ENCODE measurements at places on chromosomes 6 and 20. TPM values are rescaled to one million over a fixed set of nuclear protein-coding genes. Genes with fewer than 3 reads are reported as not detected.

Gene ECT2L
- total RNA-seq = not detected

Gene RHAG
- total RNA-seq = not detected

Gene CST3
- total RNA-seq = 0.29 TPM

Gene PTGIS
- total RNA-seq = 1.8 TPM

Gene PHACTR3
- not detected for total RNA-seq

GRCh38 chr6:53437557-53438202 lies 88.9 kb upstream of the ELOVL5 start:
- peaks cover 21% of the 10 kb centered on the region for H3K4me1 ChIP-seq
- H3K27me3 ChIP-seq = peaks cover 7% of the 10 kb centered on the region
- no peak overlapping the region for H3K27ac ChIP-seq
- no peak overlapping the region for H3K4me3 ChIP-seq
- no peaks in the 10 kb centered on the region for H3K36me3 ChIP-seq

- H3K36me3 ChIP-seq = no peaks in the 10 kb centered on the region
- H3K27ac ChIP-seq = no peak overlapping the region
- H3K4me3 ChIP-seq = no peak overlapping the region
- no peak for DNase-seq
- H3K27me3 ChIP-seq = no peaks in the 10 kb centered on the region
Measured at GRCh38 chr6:162533009-162533400, 194.6 kb downstream of the PRKN start.

Gene NXT1
- 39.3 TPM for total RNA-seq

DNA sequence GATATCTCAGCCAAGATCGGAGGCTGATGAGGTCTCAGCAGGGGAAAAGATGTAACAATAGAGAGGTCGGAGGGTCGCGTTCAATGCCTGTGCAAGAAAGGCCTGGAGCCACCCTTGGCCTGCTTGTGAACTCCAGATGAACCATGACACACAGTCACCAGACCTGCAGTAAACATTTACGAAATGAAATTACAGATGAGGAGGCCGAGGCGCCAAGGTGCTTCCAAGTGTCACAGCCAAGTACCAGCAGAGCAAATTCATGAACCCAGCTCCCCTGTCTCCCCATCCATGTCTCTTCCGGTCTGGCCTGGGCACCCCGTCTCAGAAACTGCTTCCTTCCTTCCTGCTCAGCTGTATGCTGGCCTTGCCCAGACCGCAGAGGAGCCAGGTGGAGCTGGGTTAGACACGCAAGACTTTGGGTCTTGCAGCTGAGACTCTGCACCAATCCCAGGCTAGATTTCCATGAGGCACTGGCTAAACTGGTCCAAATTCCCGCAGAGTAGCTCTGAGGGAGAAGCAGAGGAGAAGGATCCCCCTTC lies 48.1 kb downstream of the CHMP4B start:
- peaks cover 18% of the 10 kb centered on the region for H3K36me3 ChIP-seq
- peak; percentile 58 for DNase-seq
- no peaks in the 10 kb centered on the region for H3K27me3 ChIP-seq
- H3K4me3 ChIP-seq = no peak overlapping the region
- peaks cover 22% of the 10 kb centered on the region for H3K4me1 ChIP-seq

Gene C6orf52
- 2.4 TPM for total RNA-seq

DNA sequence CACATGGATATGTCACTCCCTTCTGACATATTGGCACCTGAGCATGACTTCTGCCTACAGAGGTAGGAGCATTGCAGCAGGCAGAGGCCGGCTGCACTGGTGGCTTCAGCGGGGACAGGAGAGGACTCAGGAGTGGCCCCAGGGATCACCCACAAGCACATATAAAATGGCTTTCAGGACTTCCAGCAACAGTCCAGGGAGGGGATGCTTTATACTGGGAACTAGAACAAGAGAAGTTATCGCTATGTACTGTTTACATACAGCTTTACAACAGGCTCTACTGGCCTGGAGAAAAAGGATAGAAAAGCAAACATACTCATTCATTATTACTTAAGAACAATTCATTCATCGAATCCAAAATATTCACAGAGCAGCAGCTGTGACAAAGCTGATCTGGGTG lies 337.8 kb downstream of the THBS2 start:
- H3K27ac ChIP-seq = no peak overlapping the region
- H3K36me3 ChIP-seq = no peaks in the 10 kb centered on the region
- no peak overlapping the region for H3K4me3 ChIP-seq

DNA sequence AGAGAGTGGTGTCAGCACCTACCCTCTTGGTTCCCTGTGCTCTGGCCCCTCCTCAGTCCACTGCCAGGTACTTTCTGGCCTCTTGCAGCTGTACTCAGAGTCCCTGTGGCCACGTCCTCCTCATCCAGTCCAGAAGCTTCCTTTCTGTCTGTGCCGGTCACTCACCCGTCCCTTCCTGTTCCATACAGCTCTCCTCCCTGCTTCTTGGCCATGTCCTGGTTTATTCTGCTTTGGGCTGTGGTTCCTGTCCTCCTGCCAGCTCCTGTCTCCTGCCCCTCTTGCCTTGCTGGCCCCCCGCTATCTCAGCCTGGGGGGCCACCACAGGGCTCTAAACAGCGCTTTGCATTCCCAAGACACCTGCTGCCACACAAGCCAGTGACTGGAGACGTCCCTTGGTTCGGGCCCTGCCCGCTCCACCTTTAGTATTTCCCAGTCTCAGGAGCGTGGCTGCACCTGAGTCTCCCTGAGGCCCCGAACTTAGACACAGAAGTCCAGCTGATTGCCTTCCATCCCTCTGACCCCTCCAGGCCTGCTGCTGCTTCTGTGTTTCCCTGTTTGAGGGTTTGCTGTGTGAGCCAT lies 15.5 kb upstream of the RBM38 start:
- H3K36me3 ChIP-seq = peaks cover 62% of the 10 kb centered on the region
- H3K27ac ChIP-seq = no peak overlapping the region
- no peak overlapping the region for H3K4me3 ChIP-seq

DNA sequence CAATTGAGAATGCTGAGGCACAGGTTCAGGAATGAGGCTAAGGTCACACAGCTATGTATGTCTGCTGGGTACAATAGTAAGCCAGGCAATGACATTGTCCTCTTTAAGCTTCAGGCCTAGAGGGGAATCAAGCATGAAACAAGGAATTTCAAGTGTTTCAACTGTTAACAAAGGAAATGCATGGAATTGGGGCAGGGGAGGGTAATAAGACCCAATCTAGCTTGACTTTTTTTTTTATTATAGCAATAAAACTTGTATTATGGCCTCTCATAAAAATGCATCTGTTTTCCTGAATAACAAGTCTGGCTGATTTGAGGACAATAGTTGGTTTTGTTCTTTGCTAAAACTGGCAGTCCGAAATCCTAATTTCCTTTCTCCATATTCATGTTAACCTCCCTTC lies 336.7 kb downstream of the CBLN4 start:
- no peaks in the 10 kb centered on the region for H3K4me1 ChIP-seq
- no peaks in the 10 kb centered on the region for H3K36me3 ChIP-seq
- H3K27ac ChIP-seq = no peak overlapping the region

DNA sequence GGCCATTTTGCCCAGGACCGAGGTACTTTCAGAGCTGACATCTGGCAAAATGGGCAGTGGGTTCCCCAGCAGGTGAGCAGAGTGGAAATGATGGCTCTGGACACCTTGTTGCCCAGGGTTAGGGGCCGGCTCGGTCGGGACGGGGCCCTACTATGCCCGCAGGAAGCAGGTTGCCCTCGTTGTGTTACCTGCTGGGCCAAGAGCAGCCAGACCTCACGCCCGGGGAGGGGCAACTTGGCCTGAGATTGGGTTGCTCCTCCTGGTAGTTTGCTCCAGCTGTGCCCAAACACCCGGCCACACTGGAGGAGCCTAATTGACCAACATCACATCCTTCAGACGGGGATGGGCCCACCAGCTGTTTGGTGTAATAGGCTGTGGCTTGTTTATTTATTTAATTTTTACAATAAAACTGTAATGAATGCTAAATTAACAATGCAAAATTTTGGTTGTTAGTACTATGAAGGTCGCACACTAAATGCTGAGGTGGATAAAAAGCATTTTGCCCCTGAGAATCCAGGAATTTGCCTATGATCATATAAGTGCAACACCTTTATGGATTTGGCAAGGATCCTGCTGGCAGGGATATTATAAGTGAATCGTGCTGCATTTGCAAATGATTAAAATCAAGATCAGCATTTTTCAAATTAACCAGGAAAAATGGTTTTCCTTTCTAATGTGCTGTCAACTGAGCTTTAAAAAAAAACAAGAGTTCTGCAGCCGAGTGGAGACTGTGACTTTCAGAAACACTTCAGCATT lies 26.6 kb upstream of the PCMTD2 start:
- no peak overlapping the region for H3K4me3 ChIP-seq
- H3K27me3 ChIP-seq = no peaks in the 10 kb centered on the region
- H3K4me1 ChIP-seq = peaks cover 39% of the 10 kb centered on the region
- no peak for DNase-seq
- no peaks in the 10 kb centered on the region for H3K36me3 ChIP-seq
- H3K27ac ChIP-seq = no peak overlapping the region

DNA sequence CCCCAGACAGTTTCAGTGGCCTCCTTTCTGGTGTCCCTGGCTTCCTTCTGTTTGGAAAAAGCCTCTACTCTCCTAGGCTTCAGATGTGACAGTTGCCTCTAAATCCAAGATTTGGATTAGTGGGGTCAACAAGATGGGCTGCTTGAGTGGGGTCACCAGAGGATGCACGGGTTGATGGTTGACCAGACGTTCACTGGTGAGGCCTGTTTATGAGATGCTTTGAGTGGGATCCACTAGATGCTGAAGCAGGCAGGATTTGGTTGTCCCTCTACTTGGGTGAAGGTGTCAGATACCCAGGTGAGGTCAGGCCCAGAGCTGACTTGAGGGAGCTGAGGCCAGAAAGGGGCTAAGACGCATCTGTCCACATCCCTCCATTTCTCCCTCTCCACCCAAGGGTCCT lies 8.1 kb upstream of the DLGAP4 start:
- no peak overlapping the region for H3K4me3 ChIP-seq
- no peaks in the 10 kb centered on the region for H3K4me1 ChIP-seq
- no peak overlapping the region for H3K27ac ChIP-seq
- peaks cover 33% of the 10 kb centered on the region for H3K27me3 ChIP-seq

Gene SLC32A1
- total RNA-seq = not detected

DNA sequence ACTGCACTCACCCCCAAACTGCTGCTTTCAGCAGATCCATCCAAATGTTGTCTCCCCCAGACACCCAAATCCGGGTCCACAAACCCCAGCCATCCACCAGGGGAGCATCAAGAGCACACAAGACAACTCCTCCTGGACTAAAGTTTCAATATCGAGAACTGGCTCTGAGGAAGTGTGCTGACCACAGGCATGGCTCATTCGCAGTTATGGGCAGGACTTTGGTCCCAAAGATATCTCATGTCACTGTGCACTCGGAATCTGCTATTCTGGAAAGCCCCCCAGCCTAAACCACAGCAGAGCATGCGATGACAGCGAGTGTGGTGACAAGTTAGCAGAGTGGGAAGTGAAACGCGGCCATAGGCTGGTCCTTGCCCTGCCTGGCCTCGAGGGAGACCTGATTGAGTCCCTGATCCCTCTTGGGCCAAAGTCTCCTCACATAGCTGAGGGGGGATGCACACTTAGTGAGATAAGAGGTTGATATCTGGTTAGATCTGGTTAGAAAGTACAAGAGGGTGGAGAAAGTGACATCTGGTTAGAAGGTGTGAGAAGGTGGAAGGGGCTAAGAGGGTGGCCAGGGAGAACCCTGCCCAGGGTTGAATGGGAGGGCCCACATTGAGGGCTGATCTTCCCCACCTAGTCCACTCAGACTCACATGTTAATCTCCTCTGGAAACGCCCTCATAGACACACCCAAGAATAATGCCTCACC lies 149.7 kb downstream of the MRPL14 start:
- peaks cover 13% of the 10 kb centered on the region for H3K27me3 ChIP-seq
- DNase-seq = no peak
- H3K27ac ChIP-seq = no peak overlapping the region

GRCh38 chr20:38334016-38334415 lies 12.3 kb upstream of the LBP start:
- no peak overlapping the region for H3K4me3 ChIP-seq
- H3K36me3 ChIP-seq = peaks cover 2% of the 10 kb centered on the region
- no peak overlapping the region for H3K27ac ChIP-seq
- no peaks in the 10 kb centered on the region for H3K4me1 ChIP-seq
- no peak for DNase-seq

Gene OVOL2
- total RNA-seq = not detected

DNA sequence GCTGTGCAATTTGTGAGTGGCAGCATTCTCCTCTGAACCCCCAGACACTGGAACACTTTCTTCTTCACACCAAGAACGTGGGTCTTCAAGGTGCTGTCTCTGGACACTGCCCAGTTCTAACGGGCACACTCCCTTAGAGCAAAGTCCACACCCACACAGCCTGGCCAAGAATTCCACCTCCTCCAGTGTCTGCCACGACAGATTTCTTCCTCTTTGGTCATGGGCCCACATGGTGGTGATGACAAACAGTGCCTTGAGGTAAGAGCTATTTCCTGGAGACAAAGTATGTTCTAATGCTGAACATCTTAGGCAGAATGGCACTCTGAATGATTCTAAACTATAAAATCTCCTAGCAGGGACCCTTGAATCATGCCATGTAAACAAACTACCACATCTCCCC lies 25.5 kb upstream of the SSTR4 start:
- H3K27me3 ChIP-seq = no peaks in the 10 kb centered on the region
- H3K36me3 ChIP-seq = no peaks in the 10 kb centered on the region
- no peak overlapping the region for H3K27ac ChIP-seq
- DNase-seq = no peak
- H3K4me1 ChIP-seq = no peaks in the 10 kb centered on the region
- no peak overlapping the region for H3K4me3 ChIP-seq

DNA sequence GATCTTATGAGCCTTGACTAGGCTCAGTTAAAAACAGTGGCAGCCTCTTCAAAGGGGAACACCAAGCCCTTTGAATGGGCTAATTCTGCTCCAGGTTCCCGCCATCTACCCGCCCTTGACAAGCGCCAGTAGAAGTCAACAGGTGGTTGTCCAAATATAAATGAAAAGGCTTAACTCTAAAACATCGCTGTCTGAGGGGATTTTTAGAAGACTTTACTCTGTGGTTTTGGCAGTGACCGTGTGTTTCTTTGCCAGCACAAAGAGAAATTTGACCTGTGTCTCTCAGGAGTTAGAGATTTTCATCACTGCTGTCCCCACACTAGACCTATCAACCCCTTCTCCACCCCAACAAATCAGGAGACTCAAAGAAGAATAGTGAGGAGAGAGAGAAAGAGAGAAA lies 19.8 kb upstream of the SIM1 start:
- DNase-seq = no peak
- no peaks in the 10 kb centered on the region for H3K4me1 ChIP-seq
- no peak overlapping the region for H3K4me3 ChIP-seq
- no peaks in the 10 kb centered on the region for H3K36me3 ChIP-seq

DNA sequence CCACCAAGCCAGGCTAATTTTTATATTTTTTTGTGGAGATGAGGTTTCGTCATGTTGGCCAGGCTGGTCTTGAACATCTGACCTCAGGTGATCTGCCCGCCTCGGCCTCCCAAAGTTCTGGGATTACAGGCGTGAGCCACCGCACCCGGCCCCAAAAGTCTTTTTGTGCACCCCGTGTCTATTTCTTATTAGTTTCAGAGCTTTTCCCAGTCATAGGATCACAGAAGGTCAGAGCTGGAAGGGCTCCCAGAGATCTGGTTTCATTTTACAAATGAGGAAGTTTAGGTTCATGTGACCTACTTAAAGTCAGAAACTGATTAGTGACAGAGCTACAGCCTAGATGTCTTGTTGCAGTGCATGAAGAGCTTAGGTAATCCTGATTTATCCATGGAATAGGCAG lies 1.6 kb upstream of the OGFRL1 start:
- H3K27ac ChIP-seq = no peak overlapping the region
- no peak for DNase-seq
- peak overlapping the region; percentile 65 for H3K4me3 ChIP-seq

Data from activated CD4-positive, alpha-beta memory T cell treated with anti-CD3 and anti-CD28 coated beads for 36 hours (primary cell).